ENCODE measurements at places on chromosomes 16 and 17.

- DNase-seq = no peak
Measured at GRCh38 chr17:80568246-80568645, 23.6 kb downstream of the RPTOR start.

GRCh38 chr16:52549011-52549692, 2.2 kb upstream of the TOX3 start:
- no peak for DNase-seq

- DNase-seq = no peak
Measured at GRCh38 chr16:56349086-56349415, 76.3 kb downstream of the AMFR start.

DNA sequence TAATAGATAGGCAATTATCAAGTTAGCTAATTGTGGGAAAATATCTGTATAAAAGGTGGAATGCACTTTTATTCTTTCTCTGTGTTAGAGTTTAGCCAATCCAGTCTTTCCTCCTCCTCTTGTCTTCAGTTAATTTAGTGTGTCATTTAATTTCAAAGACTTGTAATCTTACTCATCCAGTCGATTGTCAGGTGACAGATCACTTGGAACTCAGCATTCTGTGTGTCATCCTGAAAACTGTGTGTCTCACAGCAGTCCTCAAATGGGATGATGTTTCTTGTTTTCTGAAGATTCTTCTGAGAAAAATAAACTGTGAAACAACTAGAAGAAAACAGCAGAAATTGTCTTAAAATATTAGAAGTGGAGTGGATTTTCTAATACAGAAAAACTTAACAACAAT, 290 bp upstream of the KRTAP4-1 start:
- no peak for DNase-seq

GRCh38 chr17:69593716-69594115, 179.2 kb downstream of the MAP2K6 start:
- no peak for DNase-seq
